ENCODE measurements at places on chromosomes 3 and 15.

DNA sequence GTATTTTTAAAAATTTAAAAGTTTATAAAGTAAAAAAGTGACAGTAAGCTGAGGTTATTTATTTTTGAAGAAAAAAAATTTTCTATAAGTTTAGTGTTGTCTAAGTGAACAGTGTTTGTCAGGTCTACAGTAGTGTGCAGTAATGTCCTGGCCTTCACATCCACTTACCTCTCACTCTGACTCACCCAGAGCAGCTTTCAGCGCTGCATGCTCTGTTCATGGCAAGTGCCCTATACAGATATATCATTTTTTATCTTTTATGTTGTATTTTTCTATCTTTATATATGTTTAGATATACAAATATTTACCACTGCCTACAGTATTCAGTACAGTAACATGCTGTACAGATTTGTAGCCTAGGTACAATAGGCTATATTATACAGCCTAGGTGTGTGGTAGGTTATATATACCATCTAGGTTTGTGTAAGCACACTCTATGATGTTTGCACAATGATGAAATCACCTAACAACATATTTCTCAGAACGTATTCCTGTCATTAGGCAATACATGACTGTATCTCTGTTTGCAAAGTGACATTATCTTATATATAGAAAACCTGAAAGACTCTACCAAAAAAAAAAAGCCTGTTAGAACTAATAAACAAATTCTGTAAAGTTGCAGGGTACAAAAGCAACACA, 75.9 kb upstream of the TMC3 start:
- no peak for DNase-seq

GRCh38 chr3:48709051-48709461, 8.0 kb downstream of the IP6K2 start:
- DNase-seq, result no peak

GRCh38 chr15:78922527-78922926, 22.3 kb downstream of the CTSH start:
- no peak for DNase-seq

DNA sequence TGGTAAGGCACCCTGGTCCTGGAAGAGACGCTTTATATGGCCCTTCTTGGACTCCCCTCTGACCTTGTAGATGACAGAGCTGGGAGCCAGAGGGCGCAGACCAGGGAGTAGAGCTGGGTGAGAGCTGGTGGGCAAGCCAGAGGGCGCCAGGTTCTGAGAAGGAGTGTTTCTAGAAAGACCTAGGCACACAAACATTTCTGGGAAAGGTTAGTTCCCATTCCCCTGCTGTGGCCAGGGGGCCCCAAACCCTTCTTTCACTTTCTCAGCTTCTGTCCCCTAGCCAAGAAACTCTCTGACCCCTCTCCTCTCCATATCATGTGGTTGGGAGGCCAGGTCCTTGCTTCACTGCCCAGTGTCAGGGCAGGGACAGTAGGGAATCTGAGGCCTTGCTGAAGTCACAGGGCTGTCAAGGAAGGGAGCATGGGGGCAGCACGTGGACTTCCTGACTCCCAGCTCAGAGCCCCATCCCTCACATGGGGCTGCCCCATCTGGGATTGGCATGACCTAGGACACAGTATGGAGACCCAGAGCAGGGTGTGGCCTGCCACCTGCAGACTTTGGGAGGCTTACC, 3.6 kb downstream of the HEMK1 start:
- DNase-seq, result no peak

GRCh38 chr15:78216276-78217104, 17.9 kb downstream of the ACSBG1 start:
- no peak for DNase-seq

DNA sequence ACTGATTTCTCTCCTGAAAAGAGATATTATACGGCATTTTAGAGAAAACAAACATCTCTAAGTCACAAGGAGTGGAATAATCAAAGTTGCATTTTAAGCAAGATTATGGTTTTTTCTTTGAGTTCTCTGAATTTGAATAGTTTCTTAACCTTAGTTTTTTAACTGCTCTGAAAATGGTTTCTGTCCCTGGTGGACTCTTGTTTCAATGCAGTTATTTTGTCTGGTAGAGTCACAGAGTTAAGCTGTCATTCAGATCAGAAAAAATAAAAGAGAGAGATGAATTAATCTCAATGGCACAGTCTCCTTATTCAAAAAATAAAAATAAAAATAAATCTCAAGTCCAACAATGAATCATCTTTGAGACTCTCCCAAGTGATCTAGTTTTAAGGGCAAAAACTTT, 19.0 kb downstream of the AGTR1 start:
- no peak for DNase-seq

DNA sequence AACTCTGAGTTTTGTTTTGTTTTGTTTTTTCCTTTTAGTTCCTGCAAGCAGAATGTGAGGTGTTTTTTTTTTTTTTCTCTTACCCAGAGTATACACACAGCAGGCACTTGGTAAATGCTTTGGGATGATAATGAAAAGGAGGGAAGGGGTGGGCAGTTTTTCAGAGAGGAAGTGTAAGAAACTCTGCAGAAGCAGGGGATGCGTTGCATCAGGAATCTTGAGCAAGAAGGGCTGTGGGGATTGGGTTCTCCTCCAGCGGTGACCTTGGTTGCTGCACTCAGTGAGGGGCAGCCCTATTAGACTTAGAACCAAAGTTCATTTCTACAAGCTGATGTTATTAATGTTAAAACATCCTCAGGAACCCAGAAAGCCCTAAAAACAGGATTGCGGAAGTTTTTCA, 32.2 kb upstream of the TMEM158 start:
- DNase-seq, result no peak

DNA sequence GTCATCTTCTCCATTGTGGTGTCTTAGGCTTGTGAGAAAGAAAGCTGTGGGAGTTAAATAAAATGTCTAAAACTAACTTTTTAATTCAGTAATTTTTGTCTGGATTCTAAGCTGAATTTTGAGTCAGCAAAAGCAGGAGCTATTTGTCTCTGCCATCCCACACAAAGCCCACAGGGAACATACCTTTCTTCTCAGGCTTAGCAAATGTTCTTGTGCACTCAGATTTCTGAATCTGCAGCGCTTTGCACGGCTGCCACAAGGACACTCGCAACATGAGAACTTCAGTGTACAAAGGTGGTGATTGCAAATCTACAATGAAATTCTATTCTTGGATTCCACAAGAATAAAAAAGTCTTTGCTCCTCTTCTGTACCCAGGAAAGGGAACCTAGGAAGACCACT, 88.2 kb upstream of the RNF7 start:
- no peak for DNase-seq

- DNase-seq, result no peak
These were observed 127.5 kb upstream of the STRIT1 start for GRCh38 chr3:155420881-155421486.

GRCh38 chr3:27532426-27533260, 48.5 kb upstream of the SLC4A7 start:
- no peak for DNase-seq

DNA sequence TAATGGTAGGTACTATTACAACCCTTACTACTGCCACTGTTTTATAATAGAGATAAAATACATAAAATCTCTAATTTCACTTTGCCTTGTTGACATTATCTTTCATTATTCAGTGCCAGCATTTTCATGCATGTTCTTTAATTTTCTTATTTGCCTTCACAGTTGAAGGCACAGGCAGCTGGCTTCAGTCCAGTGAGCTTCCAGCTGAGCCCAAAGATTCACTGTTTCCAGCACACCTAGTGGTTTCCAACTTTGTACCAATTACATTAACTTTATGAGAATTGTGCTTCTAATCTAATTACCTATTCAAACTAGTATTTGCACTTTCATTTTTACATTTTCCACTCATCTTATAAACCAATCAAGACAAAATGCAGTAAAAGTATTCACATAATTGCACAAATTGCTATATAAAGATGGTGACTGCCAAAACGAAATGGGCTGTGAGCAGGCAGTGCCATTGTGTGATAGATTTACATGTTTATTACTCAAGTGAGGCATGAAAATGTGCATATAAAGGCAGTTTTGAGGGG, 228.3 kb downstream of the MFSD1 start:
- no peak for DNase-seq

DNA sequence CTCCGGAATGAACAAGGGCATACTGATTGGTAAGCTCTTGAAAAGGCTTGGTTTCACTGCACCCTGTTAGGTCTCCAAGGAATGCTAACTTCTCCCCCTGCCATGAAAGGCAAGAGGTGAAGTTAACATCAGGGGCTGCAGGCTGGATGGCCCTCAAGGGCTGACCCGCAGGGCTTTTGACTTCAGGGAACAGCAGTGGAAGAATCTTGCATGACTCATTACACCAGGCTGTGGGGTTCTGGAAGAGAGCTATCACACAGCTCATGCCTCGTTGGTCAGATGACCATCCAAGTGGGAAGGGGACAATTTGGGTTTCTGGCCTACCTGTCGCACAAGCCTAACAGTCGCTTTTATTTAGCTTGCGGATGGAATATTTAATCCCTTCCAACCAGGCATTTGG, 23.6 kb upstream of the ATG7 start:
- no peak for DNase-seq

- no peak for DNase-seq
These were observed 43.3 kb downstream of the CYFIP1 start for GRCh38 chr15:22936577-22937472.

DNA sequence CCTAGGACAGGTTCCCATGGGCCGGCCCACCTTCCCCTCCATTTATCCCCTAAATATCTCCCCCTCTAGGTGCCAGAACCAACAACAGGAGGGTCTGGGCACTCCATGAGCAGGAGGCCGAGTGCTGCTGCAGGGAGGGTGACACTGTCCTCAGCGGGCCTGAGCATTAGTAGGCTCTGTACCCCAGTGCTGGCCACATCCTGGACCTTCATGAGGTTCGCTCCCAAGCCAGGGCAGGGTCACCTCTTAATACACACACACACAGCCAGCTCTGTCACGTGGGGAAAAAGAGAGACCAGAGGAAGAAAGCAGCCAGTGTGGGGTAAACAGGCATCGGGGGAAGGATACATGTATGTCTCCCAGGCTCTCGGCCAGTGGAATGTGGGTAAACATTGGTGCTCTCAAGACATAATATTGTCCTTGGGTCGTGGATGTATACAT, 27.9 kb upstream of the SEMA3F start:
- no peak for DNase-seq

DNA sequence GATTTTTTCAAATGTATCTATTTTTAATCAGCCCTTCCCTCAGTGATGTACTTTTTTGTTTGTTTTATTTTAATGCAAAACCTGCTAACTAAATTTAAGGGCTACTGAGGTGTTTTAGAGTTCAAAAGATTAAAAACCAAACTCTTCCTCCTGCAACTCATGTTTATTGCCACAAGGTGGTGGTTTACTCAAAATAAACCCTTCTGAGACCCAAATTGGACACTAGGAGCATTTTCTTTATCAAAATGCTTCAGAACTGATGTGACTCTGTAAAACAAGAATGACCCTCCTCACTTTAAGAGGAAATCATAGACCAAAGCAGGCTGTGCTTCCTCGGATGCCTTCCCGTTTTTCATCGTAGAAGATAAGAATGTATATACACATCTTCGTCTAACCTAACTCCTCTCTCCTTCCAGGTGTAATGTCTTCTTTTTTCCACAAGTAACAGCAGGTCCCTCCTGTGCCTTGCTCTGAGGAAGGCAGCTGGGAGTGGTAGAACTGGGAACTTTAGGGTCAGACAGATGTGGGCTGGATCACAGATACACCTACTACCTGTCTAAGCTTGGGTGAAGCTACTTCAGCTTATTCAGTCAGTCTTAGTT, 2.9 kb upstream of the NME9 start:
- peak; percentile 22 for DNase-seq
